ENCODE measurements at places on chromosomes 4 and X.

DNA sequence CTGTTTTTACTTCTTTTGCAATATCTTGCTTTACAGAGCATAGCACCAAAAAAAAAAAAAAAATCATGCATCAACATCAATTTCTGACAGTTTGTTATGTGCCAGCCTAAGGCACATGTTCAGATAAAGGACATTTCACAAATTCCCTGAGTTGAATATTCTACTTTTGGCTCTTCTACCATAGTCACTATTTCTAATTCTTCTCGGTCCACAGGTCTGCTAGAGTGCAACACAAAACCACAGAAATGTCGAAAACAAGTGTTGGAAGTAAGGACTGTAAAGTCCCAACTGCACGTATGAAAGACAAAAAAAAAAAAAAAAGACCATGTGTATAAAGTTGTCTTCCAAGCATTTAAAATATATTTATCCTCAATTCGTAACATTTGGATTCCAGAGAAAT, 494.2 kb upstream of the INTU start:
- DNase-seq: no peak

GRCh38 chrX:152915541-152916241, 17.8 kb downstream of the ZNF185 start:
- DNase-seq: no peak

DNA sequence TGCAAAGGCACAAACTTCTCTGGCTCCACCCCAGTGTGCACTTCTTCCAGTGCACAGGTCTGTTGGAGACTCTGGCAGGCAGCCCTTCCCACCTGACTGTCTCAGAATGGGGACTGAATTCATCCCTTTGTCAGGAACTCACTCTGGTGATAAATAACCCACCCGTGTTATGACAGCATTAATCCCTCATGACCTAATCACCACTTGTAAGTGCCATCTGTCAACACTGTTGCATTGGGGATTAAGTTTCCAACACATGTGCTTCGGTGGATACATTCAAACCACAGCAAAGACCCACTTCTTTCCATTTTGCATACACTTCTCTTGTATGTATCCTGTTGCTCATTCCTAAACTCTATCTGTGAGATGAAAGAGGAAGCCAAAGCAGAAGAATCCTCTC, 1002.9 kb upstream of the IGFBP7 start:
- no peak for DNase-seq

- DNase-seq: no peak
Measured at GRCh38 chrX:97016106-97016505, 132.4 kb downstream of the RPA4 start.

- no peak for DNase-seq
Measured at GRCh38 chr4:18722748-18723191, 701.2 kb upstream of the LCORL start.

DNA sequence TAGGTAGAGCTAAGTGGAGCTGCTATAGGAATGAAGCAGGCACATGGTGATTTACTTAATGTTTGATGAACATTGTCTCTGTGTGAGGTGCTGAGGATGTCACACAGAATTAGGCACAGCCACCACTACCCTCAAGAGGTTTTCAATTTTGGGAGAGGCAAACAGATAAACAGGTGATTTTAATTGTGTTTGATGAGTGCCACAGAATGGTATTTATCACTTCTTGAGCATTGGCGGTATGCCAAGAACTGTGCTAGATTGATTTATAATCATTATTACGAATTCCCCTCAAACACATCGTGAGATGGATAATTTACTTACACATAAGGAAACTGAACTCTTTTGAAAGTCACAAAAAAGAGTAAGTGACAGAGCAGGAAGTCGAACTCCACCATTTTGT, 74.8 kb downstream of the FREM3 start:
- DNase-seq: no peak

DNA sequence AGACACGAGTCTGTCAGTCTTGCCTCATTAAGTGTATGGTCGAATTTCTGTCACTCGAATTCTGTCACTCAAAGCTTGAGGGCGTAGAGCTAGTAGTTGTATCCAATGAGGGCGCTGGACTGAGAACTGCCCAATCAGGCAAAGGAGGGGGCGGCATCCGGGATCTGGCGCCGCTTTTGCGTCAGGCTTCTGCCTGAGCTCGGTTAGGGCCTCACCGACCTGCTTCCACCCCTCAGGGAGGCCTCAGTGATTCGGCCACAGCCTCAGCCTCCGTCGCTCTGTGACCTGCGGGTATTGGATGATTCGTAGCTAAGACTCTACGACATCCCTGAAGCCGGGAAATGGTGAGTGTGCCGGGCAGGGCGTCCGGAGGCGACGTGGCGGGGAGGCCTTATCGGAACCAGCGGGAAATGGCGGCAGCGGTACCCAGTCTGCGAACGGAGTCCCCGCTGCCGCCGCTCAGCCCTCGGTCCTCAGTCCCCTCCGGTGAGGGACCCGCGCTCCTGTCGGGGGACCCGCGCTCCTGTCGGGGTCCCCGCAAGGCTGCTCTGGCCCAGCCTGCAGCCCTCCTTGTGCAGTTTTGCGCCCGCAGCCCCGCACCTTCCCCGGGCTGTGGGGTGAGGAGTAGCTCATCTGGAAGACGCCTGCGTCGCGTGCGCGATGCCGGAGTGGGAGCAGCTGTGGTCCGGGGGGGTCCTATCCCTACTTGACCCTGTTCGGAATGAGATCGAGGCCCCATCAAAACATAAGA, 88.3 kb downstream of the ZNF718 start:
- peak; percentile 11 for DNase-seq

DNA sequence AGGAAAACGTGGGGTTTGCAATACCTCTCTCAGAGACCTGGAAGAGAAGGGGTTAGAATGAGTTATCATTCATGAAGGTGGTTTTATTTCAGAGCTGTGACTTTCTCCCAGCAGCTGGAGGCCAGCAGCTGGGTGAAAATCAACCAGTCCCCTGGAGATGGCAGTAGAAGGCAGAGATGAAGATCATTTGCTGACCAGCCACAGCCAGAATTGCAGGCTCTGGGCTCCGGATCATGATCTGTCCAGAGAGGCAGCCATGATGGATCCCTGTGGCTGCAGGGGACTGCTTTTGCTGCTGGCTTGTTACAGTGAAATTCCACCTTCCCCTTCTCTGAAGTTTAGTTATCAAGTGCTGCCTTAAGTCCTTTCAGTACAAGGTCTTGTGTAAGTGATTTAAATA, 46.9 kb upstream of the TAB3 start:
- no peak for DNase-seq

GRCh38 chr4:149735796-149736195, 79.8 kb downstream of the IQCM start:
- no peak for DNase-seq

DNA sequence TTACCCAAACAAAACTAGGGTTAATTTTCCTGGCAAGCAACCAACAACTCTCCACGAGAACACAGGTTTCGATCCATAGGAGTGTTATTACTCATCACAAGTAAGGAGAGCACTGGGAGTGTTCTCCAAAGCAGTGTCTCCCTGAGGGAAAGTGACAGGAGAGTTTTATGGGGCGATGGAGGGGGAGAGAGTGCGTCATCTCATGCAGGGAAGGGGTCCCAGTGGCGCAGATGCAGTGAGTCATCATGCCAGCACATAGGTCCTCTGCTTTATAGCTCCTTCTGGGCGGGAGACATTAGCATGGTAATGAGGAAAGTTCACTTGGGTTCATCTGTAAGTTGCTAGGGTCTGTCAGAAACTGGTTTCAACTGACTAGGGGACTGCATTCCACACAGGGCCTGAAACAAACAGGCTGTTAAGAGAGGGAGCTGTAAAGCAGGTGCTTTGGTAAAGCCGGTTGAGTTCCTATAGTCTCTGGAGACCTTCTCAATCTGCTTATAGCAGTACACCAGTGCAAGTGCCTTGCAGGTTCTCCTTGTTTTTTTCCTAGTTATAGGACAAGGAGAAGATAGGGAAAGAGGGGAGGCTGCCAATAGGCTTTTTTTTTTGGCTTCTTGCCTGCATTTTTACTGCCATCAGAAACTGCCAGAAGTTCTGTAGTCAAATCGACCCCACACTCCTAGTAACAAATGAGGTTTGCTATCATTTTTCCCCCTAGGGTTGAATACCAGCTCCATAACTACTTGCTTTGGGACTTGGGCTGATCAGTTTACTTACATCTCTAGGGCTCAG, 12.8 kb upstream of the BOD1L1 start:
- no peak for DNase-seq

GRCh38 chrX:109537324-109537665, 651 bp downstream of the NXT2 start:
- no peak for DNase-seq

GRCh38 chr4:89899854-89900253, 5.2 kb downstream of the MMRN1 start:
- no peak for DNase-seq

GRCh38 chr4:122531514-122531913, 75.0 kb upstream of the IL2 start:
- no peak for DNase-seq

DNA sequence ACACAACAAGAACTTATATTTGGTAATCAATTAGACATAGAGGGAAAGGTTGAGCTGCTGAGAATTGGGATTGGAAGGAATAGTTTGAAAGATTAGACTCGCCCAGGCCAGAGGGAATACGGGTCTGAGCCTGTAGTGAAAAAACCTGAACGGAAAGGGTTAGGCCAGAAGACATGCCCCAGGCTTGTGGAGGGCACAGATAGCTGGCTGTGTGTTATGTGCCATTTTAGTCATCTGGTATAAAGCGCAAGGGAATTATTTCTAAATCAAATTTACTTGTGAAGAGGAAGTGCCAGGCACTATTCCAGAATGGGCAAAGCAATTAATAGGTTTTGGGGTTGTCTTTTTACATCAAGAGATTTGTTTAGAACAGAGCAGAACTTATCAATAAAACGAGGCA, 187.5 kb upstream of the ANKRD50 start:
- DNase-seq: no peak

DNA sequence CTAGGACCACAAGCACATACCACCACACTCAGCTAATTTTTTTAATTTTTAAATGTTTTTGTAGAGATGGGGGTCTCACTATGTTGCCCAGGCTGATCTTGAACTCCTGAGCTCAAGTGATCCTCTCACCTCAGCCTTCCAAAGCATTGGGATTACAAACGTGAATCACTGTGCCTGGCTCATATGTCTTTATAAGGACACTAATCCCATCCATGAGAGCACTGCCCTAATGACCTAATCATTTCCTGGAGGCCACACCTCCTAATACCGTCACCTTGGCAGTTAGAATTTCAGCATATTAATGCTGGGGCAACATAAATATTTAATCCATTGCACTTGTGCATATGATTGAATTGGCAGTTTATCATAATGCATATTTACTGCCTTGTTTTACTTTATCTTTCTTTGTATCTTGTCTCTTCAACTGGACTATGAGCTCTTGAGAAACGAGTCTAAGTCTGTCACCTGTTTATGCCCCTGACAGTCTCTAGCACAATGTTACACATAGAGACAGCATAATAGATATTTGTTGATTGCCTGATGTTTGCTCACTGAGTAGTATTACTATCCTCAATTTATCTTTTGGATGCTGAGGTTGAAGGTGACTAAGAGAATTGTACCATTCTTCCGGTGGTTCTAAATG, 172.0 kb downstream of the AASDH start:
- no peak for DNase-seq

DNA sequence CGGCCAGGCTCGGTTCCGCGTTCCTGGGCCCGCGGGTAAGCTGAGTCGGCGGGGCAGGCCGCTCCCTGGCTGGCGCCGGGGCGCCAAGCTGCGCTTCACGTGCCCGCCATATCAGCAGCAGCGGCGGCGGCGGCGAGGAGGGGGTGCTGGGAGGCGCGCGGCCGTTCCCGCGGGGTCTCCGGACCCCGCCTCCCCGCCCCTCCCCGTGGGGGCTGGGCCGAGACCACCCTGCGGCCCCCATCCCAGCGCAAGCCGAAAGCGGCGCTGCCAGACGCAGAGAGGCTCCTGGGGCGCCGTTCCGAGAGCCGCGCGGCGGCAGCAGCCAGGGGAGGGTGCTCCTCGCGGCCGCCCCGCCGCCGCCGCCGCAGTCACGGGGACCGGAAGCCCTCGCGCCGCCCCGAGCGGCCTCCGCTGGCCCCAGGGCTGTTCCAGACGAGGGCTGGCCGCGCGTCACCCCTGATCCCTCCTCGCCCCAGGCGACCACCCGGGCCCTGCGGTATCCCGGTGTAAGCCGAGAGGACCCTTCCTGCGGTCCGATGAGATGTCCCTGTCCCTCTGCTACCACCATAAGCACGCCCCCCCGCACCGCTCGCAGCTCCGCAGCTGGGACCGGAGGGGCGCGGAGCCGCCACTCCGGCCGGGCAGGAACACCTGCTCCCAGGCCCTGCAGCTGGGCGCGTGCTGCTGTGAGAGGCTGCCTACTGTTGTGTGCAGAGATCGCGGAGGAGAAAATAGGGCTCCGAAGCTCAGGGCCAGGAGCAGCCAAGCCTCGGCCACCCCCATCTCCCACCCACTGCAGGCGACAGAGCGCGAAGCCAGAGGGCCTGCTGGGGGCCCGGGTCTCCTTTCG, 7.5 kb upstream of the BCOR start:
- DNase-seq: no peak

- no peak for DNase-seq
Measured at GRCh38 chrX:1754077-1754476, 139.2 kb downstream of the ASMT start.

- no peak for DNase-seq
Measured at GRCh38 chr4:39658756-39659155, 20.1 kb upstream of the SMIM14 start.

GRCh38 chr4:101191302-101192098, 155.8 kb downstream of the PPP3CA start:
- DNase-seq: no peak

GRCh38 chrX:18879144-18879543, 104.8 kb downstream of the PHKA2 start:
- DNase-seq: no peak

DNA sequence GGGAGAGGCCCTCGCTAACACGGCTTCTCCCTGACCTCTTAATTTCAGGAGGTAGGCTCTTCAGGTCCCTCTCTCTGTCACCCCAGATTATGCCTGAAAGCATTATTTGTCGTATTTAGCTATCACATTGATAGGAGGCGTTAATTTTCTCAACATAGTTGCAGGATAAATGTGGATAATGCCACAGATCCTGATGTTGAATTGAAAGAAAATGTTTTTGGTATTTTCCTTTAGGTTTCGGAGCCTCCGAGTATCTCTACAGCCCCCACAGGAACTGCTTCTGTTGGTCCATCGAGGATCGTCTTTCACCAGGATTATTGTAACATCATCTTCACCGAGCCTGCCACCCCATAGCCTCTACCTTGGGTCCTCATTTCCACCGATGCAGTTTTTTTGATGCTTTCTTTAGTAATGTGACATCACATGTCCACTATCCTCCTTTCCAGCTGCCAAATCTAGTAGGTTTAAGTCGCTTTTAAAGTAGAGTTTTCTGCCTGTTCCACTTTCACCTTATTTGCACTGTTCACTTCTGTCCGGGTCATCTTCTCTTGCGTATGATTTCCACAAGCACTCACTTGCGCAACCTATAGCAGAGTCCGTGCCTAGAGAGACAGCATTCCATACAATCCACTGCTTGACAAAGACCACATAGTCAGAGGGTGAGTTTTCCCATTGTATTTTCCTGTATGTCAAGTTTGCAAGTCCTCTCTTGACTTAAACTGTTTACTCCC, 665 bp downstream of the TIGD2 start:
- DNase-seq: peak; percentile 6

DNA sequence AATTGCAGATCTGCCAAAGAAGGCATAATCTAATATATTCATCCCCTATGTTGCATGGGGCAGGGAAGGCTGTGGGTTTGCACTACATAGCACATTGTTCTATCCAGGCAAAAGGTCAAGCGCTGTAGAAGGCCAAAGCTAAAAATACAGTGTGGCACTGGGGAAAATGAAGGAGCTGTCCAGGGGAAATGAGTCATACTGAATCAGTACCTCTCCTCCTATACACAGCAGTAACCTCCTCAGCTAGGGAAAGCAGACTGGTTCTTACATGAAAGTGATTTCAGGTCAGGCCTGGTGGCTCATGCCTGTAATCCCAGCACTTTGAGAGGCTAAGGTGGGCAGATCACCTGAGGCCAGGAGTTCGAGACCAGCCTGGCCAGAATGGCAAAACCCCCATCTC, 31.0 kb upstream of the SLC25A4 start:
- no peak for DNase-seq
